ENCODE measurements at places on chromosomes 11 and 22.
A peak's percentile ranks its signal among the peaks of the same experiment; 100 is the strongest.

DNA sequence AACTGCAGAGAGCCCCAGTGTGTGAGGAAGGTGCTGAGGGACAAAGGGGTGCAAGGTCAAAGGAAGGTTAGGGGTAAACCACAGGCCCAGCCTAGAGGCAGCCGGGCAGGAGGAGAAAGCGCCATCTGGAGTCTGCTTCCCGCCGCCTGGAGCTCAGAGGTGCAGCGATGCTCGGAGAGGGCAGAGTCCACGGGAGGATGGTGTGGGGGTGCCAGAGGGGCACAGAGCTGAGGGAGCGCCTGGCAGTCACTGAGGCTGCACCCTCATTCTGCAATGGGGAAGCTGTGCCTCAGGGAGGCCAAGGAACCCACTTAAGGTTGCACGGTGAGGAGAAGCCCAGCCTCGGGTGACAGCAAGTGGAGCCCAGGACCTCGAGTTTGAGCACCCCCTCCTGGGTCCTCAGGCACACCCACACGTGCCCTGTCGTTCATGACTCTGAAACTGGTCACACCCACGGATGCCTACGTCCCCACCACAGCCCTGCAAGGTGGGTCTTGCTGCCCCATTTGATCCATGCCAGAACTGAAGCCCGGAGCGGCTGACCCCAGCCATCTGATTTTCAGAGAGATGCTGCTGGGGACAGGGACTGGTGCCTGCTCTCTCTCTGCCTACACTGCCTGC lies 1.6 kb downstream of the IL2RB start:
- no peak for DNase-seq

GRCh38 chr22:45212992-45213751 lies 27.5 kb downstream of the KIAA0930 start:
- DNase-seq = peak; percentile 90

GRCh38 chr11:87437844-87438223 lies 400.1 kb downstream of the TMEM135 start:
- DNase-seq = no peak

DNA sequence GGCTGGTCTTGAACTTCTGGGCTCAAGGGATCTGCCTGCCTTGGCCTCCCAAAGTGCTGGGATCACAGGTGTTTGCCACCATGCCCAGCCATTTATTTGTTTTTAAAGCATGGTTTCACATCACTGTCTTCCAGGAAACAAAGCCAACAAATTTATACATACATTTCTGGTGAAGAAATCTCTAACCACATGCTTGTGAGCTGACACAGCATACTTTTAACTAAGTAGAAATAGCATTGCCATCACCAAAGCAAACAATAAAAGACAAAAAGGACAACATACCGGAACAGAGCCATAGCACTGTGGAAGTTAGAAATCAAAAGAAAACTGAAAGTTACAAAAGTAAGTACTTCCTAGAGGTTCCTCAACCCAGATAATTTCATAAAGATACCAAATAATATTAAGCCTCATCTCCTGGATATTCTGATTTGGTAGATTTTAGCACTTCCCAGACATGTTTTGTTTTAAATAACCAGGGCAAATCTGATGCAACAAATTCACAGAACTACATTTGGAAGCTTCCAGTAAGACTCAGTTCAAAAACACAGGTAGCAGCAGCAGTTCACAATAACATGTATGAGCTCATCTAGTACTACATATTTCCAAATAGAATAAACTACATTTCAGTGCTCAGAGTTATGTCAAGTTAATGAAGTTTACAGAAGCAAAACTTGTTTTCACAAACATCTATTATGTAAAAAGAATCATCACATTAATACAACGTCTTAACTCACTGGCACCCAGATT lies 70.6 kb downstream of the RRAS2 start:
- no peak for DNase-seq

- DNase-seq = peak; percentile 45
Observed at GRCh38 chr22:25404556-25404927, 159.9 kb upstream of the GRK3 start.

GRCh38 chr22:36355362-36355761 lies 32.4 kb downstream of the MYH9 start:
- no peak for DNase-seq

- DNase-seq = peak; percentile 59
Observed at GRCh38 chr22:45742866-45743450, 71.3 kb downstream of the ATXN10 start.

DNA sequence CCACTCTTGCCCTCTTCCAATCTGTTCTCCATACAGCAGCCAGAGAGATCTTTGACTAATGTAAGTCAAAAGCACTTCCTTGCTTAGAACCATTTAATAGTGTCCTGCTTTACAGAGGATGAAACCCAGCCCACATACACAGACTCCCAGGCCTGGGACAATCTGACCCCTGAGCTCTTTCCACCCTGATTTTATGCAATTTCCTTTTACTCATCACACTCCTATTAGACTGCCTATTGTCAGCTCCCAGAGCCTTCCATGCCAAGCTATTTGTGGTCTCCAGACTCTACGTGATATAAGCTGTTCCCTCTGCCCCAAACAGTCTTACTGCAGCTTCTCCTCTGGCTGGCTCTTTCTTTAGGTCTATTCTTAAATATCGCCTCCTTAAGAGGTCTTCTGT lies 28.1 kb downstream of the ME3 start:
- peak; percentile 50 for DNase-seq

GRCh38 chr11:134138376-134138775 lies 69.5 kb downstream of the JAM3 start:
- DNase-seq = no peak

Data from suppressor macrophage (primary cell).